Glomerular endothelial cell (primary cell): ENCODE measurements at places on chromosomes 3 and 15. TPM values are rescaled to one million over a fixed set of nuclear protein-coding genes. Genes with fewer than 3 reads are reported as not detected.

DNA sequence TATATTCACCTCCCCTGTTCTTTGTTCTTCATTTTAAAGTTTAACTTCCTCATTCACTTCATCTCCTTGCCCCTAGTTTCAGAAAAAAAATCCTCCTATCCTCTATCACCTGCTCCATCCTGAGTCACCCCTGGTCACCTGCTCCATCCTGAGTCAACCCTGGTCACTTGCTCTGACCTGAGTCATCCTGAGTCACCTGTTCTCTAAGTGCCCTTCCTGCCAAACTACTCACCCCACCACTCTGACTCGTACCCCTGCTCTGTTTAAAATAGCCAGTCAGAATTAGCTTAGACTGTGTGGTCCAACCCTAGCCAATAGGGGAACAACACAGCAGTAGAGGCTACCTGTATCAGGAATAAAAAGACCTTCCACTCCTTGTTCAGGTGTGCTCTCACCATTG is 716.9 kb downstream of the ZBBX start:
- no peak for DNase-seq

- no peak for DNase-seq
Observed at GRCh38 chr3:35070088-35070487, 569.2 kb upstream of the ARPP21 start.

GRCh38 chr3:57816471-57817095 is 60.5 kb downstream of the SLMAP start:
- no peak for DNase-seq

GRCh38 chr15:40650479-40650878 is 44.5 kb upstream of the RAD51 start:
- DNase-seq = no peak

DNA sequence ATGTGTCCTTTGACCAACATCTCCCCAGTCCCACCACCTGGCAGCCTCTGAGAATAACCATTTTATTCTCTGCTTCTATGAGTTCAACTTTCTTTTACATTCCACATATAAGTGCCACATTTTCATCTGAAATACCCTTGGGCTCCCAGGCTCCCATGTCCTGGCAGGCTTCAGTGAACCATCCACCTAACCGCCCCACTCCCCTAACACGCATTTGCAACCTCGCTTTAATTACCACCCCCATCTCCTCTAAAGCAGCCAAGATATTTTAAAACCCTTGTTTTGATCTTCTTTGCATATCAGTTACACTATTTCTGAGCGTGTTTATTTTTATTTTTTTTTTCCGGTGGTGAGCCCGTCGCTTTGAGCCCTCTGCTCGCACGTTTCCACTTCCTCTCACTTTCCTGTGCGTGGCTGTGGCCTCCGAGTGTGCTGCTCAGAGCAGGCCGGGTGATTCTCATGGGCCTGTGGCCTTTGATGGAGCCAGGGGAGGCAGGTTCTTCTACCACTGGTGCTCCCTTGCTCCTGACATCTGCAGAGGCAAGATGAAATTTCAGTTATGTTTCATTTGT is 195.4 kb upstream of the LPP start:
- DNase-seq = no peak

The SLC27A2 gene
- total RNA-seq = 0.06 TPM in 1 of 2 replicates, not detected in the other

The ARHGEF26 gene
- 0.92 and 4.6 TPM in 2 replicates for total RNA-seq

The GPR171 gene
- not detected in 2 replicates for total RNA-seq

The HRH1 gene
- total RNA-seq = 13.3 and 23.5 TPM in 2 replicates
